T-helper 17 cell (primary cell): ENCODE measurements at places on chromosomes 12 and 14.

DNA sequence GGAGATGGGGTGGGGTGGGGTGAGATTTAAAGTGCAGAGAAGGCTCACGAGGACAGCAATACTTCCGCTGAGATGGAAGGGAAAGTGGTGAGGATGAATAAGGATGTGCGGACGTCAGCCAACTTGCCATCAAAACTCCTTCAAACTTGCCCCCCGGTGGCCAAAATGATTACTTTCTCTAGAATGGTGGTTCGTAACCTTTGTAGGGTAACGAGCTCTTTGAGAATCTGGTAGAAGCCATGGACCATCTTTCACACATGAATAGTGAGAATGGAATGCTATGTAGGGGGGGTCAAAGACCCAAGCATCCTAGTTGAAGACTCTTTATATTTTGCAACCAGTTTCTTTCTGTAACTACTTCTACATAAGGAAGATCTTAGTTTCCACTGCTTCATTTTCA is 245.9 kb upstream of the DDHD1 start:
- no peak overlapping the region for H3K4me3 ChIP-seq
- H3K27ac ChIP-seq: no peak overlapping the region
- no peaks in the 10 kb centered on the region for H3K4me1 ChIP-seq
- no peaks in the 10 kb centered on the region for H3K36me3 ChIP-seq
- no peak for DNase-seq

DNA sequence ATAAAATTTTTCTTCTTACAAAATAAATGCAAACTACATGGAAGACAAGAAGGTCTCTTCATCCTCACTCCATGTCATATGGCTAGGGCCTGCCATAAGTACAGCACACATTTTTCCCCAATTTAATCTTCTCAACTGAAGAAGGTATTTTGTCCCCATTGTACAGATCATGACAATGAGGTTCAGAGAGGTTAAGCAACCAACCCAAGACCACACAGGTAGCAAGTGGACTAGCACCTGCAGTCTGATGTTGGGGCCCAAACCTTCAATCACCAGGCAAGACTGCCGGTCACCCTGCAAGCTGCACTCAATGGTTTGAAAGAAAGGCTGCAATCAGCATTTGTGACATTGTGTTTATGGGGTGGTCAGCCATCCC is 6.5 kb upstream of the MEG3 start:
- no peak overlapping the region for H3K4me3 ChIP-seq
- H3K36me3 ChIP-seq: peaks cover under 1% of the 10 kb centered on the region
- DNase-seq: no peak
- H3K27ac ChIP-seq: no peak overlapping the region
- no peaks in the 10 kb centered on the region for H3K4me1 ChIP-seq

- no peak overlapping the region for H3K27ac ChIP-seq
- no peaks in the 10 kb centered on the region for H3K4me1 ChIP-seq
- H3K4me3 ChIP-seq: no peak overlapping the region
- H3K27me3 ChIP-seq: no peaks in the 10 kb centered on the region
- DNase-seq: no peak
Observed at GRCh38 chr12:129310346-129310745, 457.1 kb downstream of the GLT1D1 start.

- H3K36me3 ChIP-seq: no peaks in the 10 kb centered on the region
- DNase-seq: no peak
- no peak overlapping the region for H3K27ac ChIP-seq
Observed at GRCh38 chr12:117662620-117663395, 301.4 kb upstream of the NOS1 start.

GRCh38 chr14:23183479-23183878 is at the start of gene SLC7A8:
TSS of gene SLC7A8 (minus strand) at chr14:23183660. CDS start at chr14:23182914, 746 bp downstream.
- H3K36me3 ChIP-seq: no peaks in the 10 kb centered on the region
- peaks cover 5% of the 10 kb centered on the region for H3K4me1 ChIP-seq
- H3K27ac ChIP-seq: no peak within 1 kb of the TSS
- H3K27me3 ChIP-seq: peaks cover 18% of the 10 kb centered on the region
- H3K4me3 ChIP-seq: no peak within 1 kb of the TSS

DNA sequence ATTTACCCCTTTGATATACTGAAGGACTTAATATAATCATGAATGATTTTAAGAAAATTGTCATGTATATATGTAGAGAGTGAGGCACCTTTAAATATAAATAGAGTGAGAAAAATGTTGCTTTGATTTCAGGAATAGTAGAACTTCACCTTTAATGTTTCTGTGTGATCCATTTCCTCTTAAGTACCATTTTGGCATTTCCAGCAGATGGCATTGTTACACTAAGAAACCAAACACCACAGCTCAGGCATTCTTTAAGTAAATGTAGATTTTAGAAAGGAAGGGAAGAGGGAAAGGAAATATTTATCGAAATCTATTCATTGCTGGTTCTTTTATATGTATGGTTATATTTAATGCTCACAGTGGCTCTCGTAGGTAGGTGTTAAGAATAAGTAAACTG is 556.7 kb upstream of the FBXO33 start:
- H3K27ac ChIP-seq: no peak overlapping the region
- no peaks in the 10 kb centered on the region for H3K4me1 ChIP-seq
- H3K4me3 ChIP-seq: no peak overlapping the region
- no peak for DNase-seq

- H3K36me3 ChIP-seq: peaks cover 4% of the 10 kb centered on the region
- H3K27me3 ChIP-seq: no peaks in the 10 kb centered on the region
- H3K4me1 ChIP-seq: peaks cover 22% of the 10 kb centered on the region
Observed at GRCh38 chr14:76946753-76947077, 81.8 kb downstream of the IRF2BPL start.

DNA sequence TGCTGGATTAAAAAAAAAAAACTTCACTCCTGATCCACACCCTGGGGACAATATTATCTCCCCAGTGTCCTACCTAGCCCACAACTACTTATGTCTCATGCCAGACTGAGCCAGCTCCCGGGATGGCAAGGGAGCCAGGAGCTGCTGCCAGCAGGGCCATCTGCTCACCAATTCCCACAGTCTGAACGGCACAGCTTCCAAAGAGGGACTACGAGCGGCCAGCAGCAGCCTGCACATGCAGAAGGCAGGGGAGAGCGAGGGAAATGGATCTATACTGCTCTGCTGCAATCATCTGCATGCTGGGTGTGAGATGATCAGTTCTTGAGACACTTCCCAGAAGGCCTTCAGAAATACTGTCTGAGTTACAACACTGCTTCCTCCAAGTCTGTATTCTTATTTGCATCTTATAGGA is 11.1 kb downstream of the SSH1 start:
- H3K4me3 ChIP-seq: no peak overlapping the region
- peaks cover 13% of the 10 kb centered on the region for H3K4me1 ChIP-seq
- peaks cover 4% of the 10 kb centered on the region for H3K36me3 ChIP-seq
- no peak for DNase-seq
- no peak overlapping the region for H3K27ac ChIP-seq
- no peaks in the 10 kb centered on the region for H3K27me3 ChIP-seq

DNA sequence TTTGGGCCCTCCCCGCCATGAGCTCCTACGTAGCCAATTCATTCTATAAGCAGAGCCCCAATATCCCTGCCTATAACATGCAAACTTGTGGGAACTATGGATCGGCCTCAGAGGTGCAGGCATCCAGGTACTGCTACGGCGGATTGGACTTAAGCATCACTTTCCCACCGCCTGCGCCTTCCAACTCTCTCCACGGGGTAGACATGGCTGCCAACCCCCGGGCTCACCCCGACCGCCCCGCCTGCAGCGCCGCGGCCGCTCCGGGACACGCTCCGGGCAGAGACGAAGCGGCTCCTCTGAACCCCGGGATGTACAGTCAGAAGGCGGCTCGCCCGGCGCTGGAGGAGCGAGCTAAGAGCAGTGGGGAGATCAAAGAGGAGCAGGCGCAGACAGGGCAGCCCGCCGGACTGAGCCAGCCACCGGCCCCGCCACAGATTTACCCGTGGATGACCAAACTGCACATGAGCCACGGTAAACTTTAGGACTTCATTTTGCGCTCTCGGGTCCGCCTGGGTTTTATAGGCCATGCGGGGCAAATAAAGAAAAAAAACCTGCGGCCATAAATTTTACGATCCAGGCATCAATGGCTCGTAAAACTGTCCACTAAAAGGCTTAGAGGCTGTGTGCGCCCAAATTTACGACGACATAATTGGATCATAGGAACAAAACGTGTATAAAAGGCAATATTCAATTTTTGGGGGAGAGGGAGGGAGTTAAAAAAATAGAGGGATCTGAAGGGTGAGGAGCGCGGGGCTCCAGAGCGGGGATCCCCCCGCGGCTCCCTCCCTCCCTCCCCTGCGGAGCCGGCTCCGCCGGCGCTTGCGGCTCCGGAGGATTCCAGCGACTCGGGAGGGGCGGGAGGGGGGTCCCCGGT is 493 bp downstream of the HOXC5 start:
- H3K4me3 ChIP-seq: peak overlapping the region; percentile 79
- H3K4me1 ChIP-seq: peaks cover 15% of the 10 kb centered on the region
- DNase-seq: no peak
- H3K27ac ChIP-seq: peak overlapping the region; percentile 63
- peaks cover 90% of the 10 kb centered on the region for H3K27me3 ChIP-seq

DNA sequence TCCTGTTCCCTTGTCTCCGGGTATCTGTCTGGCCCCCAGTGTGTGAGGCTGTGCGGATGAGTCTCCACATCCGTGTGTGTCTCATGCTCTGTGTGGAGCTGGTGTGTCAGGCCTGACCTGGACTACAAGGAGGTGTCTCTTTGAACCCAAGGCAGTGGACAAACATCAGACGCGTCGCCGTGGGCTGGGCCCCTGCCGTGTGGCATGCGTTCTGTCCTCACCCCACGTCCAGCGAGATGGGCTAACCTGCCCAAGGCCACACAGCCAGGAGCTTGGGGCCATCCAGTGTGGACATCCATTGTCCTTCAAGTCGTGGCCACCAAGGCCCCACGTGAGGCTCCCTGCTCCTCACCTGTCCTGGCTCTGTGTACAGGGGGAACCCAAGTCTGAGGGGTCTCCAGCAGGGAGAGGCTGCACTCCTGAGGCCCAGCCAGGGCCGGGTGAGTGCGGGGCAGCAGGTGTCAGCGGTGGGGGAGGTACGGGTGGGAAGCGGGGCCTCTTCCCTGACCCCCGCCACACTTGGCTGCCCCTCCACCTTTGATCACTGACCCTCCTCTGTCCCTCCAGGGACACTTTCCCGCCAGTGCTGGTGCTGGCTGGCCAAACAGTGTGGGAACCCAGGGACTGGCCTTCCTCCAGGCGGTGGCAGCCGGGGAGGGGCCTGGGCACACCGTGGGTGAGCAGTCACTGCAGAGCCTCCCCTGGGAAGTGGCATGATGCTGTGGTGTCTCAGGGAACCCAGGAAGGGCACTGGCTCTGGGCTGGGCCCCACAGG is 48.5 kb downstream of the CYP46A1 start:
- peaks cover 2% of the 10 kb centered on the region for H3K36me3 ChIP-seq
- H3K27me3 ChIP-seq: peaks cover 55% of the 10 kb centered on the region
- H3K27ac ChIP-seq: no peak overlapping the region
- H3K4me3 ChIP-seq: no peak overlapping the region
- H3K4me1 ChIP-seq: peaks cover 2% of the 10 kb centered on the region

DNA sequence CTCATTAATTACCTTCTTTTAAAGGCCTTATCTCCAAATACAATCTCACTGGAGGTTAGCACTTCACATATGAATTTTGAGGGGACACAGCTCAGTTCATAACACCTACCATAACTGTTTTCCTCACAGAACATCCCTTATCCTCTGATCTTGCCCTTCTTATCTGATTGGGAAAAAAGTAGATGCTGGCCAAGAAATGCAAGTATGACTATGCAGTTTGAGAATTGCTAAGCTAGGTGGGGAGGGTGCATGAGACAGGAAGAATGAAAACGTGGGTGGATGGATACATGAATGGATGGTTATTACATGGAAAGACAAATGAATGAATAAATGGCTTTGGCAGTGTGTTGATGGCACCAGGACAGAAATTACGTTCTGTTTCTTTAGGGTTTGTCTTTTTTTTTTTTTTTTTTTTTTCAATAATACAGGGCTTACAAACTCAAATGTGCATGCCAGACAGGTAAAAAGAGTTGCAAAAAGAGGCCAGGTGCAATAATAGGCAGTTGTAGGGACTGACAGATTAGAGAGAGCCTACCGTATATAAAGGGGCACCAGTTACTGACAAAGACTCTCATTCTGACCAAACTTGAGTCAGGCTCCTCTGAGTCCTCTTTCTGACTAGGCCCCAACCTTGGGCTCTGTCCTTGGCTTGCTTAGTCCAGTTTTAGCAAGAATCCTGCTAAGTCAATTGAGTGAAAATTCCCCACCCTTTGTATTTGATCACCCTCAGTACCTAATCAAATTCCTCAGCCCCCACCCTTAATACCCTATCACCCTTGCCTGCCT is 304.9 kb downstream of the ZFP36L1 start:
- no peak for DNase-seq
- H3K4me3 ChIP-seq: no peak overlapping the region
- peaks cover 2% of the 10 kb centered on the region for H3K36me3 ChIP-seq
- H3K27me3 ChIP-seq: no peaks in the 10 kb centered on the region
- no peak overlapping the region for H3K27ac ChIP-seq
- peaks cover 38% of the 10 kb centered on the region for H3K4me1 ChIP-seq

- H3K4me3 ChIP-seq: no peak overlapping the region
- peaks cover 34% of the 10 kb centered on the region for H3K27me3 ChIP-seq
- DNase-seq: no peak
- no peaks in the 10 kb centered on the region for H3K36me3 ChIP-seq
- no peaks in the 10 kb centered on the region for H3K4me1 ChIP-seq
Observed at GRCh38 chr12:69679119-69679518, 20.0 kb downstream of the BEST3 start.
